NCI-H2227 treated with DMSO at 0.1 percent for 48 hours (cell line): ENCODE measurements at places on chromosomes 3 and 15.
A peak's percentile ranks its signal among the peaks of the same experiment; 100 is the strongest.

- DNase-seq, result no peak
Measured at GRCh38 chr15:66429546-66429945, 42.8 kb downstream of the MAP2K1 start.

DNA sequence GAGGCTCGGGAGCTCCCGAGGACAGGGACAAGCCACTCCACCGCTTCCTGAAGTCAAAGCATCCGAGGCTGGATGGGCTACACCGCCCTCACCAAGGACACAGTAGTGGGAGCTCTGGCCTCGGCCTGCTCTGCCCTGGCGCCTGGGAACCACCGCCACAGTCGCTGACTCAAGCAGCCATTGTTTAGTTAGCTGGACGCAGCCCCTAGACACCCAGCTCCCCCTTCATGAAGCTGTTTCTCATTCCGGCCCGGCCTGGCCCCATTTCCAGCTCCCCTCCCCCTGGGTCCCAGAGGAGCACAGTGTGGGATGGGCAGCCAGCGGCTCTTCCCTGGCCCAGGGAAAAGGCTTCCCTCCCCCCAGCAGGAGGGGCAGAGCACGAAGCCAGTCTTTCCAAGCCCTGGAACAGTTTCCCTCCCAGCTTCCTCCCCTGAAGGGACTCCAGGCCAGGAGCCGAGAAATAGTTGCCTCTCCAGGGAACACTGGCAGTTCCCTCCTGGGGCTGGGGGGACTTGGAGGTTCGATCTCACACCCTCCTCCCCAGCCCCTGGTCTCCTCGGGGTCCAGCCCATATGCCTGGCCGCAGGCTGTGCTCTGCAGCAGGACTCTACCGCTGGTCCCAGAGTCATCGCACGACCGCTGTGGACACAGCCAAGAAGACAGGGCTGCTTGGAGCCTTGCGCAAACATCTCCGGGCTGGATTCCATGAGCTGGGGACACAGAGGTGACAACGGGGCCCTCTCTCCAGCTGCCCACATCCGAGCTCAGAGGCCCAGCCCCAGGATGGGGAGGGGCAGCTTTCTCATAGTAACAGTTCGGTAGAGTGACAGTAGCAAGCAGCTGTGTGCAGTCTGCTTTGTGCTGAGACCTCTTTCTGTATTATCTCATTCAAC is 10.0 kb downstream of the PLXND1 start:
- no peak for DNase-seq

DNA sequence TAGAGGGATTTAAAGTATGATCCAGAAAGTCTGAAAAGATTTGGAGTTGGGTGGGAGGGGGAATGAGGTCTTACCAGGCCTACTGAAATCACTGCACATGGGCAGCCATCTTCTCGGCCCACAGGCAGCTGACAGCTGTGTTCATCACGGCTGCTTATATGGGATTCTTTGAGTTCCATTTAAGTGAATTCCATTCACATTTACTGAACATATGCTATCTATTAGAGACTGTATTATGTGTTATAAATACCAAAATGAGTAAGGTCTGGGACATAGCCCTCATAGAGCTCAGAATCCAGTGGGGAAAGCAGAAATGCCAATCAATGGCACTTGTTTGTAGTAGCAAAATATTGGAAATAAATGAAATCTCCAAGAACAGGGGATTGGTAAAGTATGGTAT is 91.1 kb downstream of the TRIM42 start:
- no peak for DNase-seq

DNA sequence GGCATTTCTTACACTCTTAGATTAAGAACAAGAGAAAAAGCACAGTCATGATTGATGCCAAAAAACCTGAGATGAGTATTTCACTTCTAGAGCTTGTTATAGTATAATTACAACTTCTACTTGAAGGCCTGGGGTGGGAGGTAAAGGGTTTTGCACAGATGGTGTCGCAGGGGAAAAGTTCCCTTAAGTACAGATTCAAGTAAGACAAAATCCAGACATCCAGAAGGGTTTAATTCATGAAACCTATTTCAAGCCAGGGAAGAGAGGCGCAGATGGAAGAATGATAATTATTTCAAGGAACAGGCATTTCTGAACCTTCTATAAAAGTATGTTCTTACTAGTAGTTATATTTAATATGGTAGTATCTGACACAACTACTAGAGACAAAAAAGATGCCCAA is 70.6 kb downstream of the TM4SF4 start:
- no peak for DNase-seq

DNA sequence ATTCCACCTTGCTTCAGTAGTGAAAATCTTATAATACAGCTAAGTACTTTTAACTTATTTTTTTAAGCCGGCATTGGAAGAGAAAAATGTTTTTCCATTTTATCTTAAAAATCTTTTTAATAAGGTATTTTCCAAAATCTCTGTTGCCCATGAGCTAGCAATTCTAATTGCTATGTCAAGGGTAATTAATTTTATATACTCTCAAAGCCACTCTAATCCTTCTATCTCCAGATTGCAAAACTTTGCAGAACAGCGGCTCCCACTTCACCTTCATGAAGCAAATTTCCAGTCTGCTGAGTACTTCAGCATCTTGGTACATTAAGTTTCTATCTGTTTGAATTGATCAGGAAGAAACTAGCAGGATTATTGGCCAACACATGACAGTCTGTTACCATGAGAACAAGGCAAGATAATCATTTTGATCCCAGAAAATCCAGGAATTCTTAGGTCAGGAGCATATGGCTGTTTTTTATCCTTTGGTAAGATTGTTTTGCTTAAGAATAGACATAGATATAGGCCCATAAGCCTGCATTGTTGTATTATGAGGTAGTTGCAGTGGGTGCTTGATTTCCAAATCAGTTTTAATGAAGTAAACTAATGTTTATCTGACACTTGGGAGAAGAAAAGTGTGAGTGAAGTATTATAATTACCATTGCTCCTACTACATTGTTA is 6.0 kb downstream of the TIPARP start:
- DNase-seq, result no peak

- DNase-seq, result peak; percentile 58
Measured at GRCh38 chr3:88189361-88189810, 39.6 kb downstream of the C3orf38 start.

DNA sequence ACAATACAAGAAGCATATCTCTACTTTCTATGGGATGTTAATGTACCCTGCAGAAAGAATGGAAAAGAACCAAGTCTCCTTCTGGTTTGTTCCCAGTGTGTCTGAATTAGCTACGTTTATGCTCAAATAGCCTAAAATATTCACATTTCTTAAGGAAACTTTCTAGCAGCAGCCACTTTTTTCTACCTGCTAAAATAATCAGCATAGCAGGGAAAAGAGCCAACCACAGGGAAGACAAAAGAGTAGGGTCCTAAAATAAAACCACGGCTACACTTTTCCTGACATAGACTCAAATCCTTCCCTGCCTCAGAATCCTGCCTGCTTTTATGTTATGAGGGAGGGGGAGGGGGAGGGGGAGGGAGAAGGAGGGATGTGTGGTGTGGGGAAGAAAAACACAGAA is 136.7 kb downstream of the GBE1 start:
- DNase-seq, result no peak

- no peak for DNase-seq
Measured at GRCh38 chr3:72515281-72515680, 333.0 kb downstream of the SHQ1 start.

DNA sequence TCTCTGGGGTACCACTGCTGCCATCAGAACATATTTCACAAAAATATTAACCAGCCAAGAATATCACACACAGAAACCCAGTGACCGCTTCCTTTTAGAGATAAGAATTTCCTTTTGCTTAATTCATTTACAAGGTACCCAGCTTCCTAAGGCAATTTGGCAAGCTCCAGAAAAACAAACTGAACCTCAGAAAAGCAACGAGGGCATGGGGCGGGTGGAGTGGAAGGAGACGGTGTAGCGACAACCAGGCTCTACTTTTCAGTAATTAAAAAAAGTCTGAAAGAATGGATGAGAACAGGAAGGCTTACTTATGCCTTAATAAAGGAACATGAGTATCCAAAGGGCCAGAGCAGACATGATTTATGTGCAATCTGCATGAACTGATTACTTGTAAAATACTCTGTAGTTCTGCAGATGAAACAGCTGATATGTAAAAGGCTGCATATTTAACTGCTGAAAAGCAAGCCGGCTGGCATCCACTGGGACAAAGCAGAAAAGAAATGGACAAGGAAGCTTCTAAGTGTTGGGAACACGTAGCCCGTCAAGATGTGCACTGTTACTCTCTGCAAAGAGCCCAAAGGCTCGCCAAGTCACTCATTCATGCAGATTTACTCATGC is 18.6 kb downstream of the RFTN1 start:
- DNase-seq, result no peak

DNA sequence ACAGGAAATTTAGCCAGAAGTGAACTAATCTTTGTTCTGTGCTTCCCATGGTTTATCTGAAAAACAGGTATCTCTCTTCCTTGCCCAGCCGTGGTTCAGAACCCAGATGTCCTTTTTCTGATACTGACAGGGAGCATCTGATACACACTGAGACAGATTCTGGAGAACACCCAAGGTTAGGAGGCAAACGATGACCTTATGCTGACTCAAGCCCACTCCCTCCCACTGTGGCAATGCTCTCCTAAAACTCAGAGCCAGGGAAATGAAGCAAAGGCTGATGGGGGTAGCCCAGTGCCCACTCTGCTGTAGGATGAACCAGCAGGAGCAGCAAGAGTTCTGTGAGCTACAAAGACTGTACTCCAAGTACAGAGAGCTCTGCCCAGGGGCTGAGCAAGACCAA is 225.1 kb downstream of the NTRK3 start:
- DNase-seq, result no peak

DNA sequence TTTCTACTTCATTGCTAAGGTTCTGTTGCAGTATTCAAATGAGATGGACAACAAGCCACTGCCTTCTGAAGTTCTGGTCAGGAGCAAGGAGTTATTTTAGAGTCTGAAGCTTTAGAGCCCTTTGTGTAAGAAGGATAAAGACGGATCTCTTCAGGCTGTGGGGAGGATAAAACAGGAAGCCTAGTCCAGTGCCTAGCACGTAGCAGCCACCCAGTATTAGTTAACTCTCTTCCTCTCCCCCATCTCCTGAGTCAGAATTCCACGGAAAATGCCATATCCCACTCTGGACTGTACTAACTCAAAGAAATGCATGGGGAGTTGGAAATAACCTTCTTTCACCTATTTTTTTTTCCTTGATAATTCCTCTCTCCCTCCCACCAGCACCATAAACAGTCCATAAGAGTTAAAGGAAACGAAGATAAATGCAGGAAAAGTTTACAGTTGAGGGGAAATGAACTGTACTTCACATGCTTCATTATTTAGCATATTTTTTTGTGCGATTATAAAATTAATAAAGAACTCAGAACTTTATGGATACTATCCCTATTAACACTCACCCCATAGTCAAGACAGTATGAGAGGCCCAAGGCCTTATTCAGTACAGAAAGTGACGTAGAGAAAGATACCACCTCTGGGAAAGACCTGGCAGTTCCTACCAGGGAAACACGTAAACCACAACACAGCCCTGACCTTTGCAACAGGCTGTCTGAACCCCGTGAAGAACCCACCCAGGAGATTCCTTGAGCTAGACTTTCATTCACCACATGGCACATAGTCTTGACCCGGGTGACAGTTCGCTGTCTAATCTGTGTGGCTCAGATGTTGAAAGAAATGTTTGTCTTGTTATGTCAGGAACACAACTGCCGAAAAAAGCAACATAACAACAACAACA is 9.2 kb downstream of the IGF2BP2 start:
- no peak for DNase-seq

GRCh38 chr3:100577382-100578008 is 31.9 kb upstream of the ADGRG7 start:
- no peak for DNase-seq

GRCh38 chr3:169998668-169999131 is 32.1 kb downstream of the SEC62 start:
- no peak for DNase-seq

DNA sequence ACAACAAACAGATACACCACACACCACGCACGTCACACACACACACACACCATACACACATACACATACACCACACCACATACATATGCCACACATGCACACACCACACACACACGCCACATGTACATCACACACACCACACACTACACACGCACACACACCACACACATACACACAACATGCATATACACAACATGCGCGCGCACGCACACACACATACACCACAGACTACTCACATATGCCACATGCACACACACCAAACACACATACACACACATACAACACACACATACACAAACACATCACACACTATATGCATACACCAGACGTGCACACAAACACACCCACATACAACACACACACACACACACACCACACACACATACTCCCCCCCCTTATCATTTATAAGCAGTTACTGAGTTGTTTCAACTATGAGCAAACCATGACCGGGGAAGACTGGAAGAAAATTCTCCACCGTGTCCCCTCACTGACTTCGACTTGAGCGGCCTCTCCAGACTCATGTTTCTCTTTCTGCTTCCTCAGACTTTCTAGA is 126.7 kb upstream of the IQSEC1 start:
- DNase-seq, result no peak

GRCh38 chr3:141093971-141094684 is 43.0 kb downstream of the SPSB4 start:
- no peak for DNase-seq

DNA sequence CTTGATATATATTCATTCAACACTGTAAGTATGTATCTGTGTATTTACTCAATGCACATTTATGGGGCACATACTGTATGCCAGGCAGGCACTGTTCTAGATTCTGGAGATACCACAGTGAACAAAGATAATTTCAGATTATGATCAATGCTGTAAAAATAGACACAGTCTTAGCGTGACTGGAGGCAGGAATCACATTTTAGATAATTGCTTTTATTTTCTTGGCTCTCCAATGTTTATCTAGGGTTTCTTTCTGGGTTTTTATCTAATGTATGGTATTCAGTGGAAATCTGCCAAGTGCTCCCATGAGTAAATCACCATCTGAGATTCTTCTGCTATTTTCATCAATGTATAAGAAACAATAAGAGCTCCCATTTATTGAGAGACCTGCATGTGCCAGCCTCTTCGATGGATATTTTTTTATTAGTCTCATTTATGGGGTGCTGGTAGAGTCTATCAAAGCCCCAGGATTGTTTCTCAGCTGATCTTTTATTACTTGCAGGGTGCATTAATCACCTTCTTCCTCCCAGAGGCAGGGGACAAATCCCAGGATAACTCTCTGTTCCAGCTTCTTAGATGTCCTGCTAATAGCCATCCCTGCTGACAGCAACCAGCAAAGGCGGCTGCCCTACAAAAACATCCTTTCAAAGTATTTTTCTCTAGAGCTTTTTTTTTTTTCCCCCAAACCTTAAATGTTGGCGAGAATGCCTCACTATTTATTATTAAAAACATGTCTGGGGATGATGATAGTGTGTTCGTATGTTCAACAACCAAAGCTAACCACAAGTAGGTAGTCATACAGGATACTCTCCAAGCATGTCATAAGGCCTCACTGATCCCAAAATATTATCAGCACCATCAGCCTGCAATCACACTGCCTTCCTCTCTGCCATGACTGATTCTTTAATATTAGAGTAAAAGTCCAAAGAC is 331.0 kb upstream of the RASGRP1 start:
- DNase-seq, result no peak

- no peak for DNase-seq
Measured at GRCh38 chr15:74725225-74725774, at the start of gene CYP1A1. CYP1A1 (minus strand) TSS chr15:74725528; CDS start chr15:74723097, 2,431 bp downstream.

GRCh38 chr3:69294014-69294766 is 91.7 kb downstream of the FRMD4B start:
- no peak for DNase-seq

- no peak for DNase-seq
Measured at GRCh38 chr15:55907797-55908196, 85.6 kb downstream of the NEDD4 start.

GRCh38 chr15:94487635-94488034 is 256.3 kb downstream of the MCTP2 start:
- no peak for DNase-seq
